ENCODE measurements at places on chromosomes 6 and 20.

DNA sequence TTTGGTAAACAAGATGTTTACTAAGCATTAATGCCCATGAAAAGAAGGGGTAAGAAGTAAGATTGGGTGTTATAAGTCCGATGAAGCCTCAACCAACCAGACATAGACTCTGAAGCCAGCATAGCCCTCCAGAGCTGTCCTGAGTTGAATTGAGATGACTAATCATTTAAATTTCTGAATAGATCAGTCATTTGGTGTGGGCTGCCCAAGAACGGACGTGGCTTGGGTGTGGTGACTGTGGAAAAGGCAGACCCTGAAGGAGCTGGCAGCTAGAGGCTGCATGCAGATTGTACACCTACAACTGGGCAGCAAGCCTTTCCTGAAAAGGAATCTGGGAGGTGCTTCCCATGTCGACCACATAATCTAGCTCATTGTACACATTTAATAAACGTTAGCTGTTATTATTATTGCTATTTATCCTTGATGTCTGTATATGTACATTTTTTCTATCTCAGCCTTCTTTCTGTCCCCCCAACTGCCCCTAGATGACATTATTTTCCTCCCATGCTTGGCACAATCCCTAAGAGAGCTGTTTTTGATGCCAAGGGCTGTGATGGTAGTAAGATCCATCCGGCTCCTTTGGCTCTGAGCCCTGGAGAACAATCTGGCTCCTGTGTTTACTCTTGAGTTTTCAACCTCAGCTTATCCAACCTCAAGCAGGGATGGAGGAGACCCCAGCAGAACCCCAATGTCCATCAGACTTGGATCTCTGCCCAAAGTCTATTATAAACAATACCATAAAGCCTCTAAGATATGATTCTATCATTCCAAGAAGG lies 57.6 kb upstream of the JAG1 start:
- no peak for DNase-seq

DNA sequence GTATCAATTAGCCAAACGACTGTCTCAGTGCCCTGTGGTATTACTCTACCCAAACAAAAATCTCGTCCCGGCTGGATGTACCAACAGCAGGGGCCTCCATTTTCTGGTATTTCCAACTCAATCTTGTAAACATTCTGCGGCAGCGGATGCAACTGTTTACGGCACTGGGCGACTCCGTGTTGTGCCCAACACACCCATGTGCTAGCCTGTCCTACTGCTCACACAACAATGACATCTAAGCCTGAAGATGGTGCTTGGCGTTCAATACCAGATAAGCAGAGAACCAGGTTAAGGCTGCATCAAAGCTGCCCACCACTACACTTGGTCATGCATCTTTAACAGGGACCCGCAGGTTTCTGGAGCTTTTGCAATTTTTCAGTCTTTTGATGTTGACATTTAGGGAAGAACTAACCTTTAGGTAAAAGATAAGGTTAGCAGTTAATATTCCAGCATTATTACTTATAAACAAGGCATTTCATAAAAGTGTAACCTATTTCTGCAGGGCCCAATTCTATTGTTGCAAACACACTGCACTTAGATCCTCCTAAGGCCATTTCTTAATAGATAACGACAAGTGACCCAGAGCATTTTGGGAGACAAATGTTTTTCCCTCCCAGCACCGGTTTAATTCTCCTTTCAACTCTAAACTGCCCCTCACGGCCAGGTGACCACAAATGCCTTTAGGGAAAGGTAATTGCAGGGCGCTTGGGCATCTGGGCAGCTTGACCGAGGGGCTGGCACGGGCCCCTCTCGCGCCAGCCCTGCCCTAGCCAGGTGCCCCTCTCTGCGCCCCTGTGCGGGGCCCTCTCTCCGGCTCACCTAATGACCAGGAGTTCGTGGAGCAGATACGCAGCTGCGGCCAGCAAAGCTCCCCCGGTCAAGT lies 945 bp downstream of the FAXC start:
- DNase-seq: no peak

DNA sequence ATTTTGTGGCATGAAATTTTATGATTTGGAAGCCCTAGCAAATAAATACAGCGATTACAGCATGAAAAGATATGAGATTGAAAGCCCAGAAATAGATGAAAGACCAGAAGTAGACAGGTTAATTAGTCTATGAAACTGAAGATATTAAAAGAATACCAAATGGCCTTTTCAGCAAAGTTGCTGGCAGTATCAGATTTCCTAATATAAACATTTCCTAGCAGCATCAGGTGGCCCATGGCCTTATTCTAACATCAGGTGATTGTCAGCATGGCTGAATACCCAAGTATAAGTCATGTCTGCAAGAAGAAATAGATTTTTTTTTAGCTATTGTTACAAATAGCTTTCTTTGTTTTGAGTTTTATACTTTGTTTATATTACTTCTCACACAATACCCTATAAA lies 93.2 kb downstream of the CLVS2 start:
- DNase-seq: no peak

DNA sequence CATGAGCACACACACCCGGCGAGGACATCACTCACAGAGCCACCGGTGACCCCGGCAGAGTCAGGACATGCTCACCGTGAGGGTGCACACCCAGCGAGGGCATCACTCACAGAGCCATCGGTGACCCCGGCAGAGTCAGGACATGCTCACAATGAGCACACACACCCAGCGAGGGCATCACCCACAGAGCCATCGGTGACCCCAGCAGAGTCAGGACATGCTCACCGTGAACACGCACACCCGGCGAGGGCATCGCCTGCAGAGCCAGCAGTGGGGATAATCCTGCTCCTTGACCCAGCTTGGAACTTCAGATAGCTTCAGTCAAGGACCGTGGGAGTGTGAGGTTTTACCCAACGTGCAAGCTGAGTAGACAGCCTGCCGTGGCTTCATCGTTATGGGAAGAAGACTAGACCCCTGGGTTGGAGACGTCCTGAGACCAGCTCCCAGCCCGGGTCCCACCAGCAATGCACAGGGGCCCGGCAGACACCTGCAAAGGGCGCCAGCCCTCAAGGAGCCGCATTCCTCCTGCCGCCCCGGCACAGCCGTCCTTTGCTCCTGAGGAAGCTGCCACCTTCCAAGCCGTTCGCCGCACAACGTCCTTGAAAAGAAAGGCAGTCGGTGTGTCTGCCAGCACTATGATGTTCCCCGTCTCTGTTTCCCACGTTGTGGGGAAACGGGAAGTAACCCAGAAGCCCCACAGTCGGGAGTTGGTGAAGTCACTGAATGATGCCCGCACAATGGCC lies 192.3 kb downstream of the DLL1 start:
- DNase-seq: no peak

GRCh38 chr20:61724376-61724775 lies 341.3 kb downstream of the TAF4 start:
- no peak for DNase-seq

GRCh38 chr6:151109869-151110575 lies 129.7 kb upstream of the AKAP12 start:
- no peak for DNase-seq

- DNase-seq: no peak
These were observed 108.4 kb downstream of the JAG1 start for GRCh38 chr20:10565191-10565921.

GRCh38 chr6:44667226-44667625 lies 279.7 kb downstream of the CDC5L start:
- no peak for DNase-seq

DNA sequence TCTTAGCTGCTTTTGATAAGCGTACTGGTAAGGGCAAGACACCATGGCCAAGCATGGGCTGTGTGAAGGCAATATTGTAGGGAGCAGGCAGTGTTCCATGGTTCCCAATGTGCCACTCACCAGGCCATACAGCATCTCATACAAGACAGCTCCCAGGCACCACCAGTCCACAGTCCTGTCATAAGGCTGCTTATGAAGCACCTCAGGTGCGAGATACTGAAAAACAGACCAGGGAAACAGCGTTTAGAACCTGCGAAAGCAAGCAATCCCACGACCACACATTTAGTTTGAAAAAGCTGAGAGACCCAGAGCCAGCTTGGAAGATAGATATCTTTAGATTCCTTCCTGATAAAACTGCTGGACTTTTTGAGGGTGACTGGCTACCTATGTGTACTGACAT lies 119.1 kb upstream of the SLC2A12 start:
- no peak for DNase-seq

DNA sequence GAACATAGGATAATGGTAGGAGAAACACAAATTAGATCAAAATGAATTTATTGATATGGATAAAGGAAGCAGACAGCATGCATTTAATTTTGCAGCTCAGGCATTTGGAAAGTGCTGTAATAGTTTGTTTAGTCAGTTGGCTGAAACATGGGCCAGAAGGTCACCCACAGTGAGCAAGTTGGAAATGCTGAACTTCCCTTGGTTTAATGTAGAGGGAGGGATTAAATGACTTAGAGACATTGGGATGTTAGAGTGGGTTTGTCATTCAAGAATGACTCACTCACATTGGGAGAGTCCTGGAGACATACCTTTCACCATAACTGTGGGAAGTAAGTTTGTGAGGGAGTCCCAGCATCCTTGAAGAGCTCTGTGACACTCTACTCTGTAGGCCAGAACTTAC lies 231.5 kb upstream of the PLCB4 start:
- no peak for DNase-seq

GRCh38 chr20:1890469-1891262 lies 4.5 kb upstream of the SIRPA start:
- no peak for DNase-seq

- no peak for DNase-seq
These were observed at the start of gene OXT for GRCh38 chr20:3071610-3072529. TSS of gene OXT (plus strand) at chr20:3071620. CDS start at chr20:3071656, 36 bp downstream.

DNA sequence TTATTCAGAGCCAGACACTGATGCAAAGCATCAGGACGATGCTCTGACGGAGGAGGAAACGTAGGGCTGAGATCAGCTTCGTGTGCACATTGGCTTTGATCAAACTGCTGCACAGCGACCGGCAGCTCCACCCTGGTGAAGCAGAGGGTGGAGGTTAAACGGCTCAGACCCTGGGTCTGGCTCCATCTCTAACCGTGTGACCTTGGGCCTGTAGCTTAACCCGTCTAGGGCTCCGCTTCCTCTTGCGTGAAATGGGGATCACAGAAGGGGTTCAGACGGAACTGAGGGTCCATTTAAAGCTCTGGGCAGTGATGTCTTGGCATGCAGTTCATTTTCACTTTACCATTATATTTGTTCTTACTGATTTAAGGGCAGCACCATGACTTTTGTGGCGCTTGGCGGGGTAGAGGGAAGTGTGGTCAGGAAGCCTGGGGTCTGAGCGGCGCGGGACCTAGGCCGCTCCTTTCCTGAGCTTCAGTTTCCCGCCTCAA lies 644 bp downstream of the RBL1 start:
- DNase-seq: no peak
